ENCODE measurements at places on chromosomes 6 and 20.

- DNase-seq: no peak
Measured at GRCh38 chr6:98980819-98981218, 33.1 kb upstream of the FBXL4 start.

DNA sequence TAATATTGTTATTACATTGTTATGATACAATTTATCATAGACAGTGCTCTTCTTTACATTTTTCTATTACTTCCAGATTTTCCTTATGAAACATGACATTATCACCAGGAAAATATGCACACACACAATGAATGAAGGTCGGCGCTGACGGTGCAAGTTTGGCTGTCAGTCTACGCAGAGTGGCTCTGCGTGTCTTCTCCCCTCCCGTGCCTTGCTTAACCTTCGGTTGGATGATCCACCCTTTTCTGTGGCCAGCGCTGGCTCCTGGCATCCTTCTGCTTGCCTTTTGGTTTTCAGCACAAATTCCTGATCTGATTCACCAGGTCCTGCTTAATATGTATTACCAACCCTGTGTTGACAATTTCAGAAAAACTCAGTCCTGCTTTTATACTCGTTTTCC is 157.4 kb downstream of the TSHZ2 start:
- no peak for DNase-seq

GRCh38 chr6:107185391-107185970 is 70.2 kb upstream of the BEND3 start:
- no peak for DNase-seq

GRCh38 chr20:15039088-15039752 is 701.8 kb upstream of the FLRT3 start:
- no peak for DNase-seq

GRCh38 chr6:137775720-137776119 is 91.3 kb upstream of the TNFAIP3 start:
- DNase-seq: no peak

GRCh38 chr20:34859826-34860545 is 12.7 kb downstream of the GGT7 start:
- no peak for DNase-seq

DNA sequence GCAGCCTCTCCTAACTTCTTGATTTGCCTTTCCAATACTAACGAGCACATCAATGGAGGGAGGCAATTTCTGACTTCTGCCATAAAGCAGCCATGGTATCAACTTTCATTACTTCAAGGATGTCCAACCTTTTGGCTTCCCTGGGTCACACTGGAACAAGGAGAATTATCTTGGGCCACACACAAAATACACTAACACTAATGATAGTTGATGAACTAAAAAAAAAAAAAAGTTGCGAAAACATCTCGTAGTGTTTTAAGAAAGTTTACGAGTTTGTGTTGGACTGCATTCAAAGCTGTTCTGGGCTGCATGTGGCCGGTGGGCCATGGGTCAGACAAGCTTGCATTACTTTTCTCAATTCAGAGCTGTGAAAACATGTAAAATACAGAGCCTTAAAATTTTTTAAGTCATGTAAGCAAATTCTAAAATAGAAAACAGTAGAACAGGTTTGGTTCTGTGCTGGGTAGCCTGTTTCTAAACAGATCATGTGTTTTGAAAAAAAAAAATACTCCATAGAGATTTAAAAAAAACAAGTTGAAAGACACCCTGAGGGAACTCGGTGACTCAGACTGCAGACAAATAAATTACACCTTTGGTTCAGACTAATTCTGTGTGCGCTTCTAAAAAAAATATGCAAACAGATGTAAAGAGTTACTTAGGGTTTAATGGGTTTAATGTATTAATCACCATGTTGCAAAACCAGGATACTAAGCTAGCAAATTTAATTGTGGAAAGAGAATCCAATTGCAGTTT is 43.6 kb upstream of the SLC22A23 start:
- no peak for DNase-seq

All from activated CD8-positive, alpha-beta memory T cell treated with anti-CD3 and anti-CD28 coated beads, Interleukin-2, amount 50 U/mL, for 4 hours (primary cell).